HTR-8/SVneo (cell line): ENCODE measurements at places on chromosomes 11 and 22.

DNA sequence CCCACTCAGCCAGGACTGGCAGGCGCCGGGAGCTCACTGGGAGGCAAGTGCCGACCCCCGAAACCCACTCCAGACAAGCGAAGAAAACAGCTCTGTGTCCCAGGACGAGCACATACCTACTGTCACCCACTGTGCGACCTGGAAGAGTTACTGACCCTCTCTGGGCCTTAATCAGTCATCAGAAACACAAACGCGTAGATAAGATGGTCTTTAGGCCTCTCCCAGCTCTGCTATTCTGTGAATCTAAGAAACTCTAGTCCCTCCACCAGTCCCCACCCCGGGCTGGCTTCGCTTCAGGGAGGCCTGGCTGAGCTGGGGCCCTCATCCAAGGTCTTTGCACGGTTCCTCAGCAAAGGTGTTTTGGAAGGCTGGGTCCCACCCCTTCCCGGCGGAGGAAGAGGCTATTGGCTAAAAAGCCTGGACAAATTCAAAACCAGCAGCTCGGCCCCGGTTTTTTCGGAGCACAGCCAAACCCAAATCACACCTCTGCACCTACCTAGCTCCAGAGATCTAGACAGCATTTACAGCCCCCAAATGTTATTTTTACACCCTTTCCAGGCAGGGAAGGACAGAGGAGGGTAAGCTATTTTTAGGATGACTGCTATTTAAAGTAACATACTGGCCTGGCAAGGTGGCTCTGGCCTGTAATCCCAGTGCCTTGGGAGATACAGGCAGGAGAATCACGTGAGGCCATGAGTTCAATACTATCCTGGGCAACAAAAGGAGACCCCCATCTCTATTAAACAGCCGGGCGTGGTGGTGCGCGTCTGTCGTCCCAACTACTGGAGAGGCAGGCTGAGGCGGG, 13.2 kb upstream of the HDHD5 start:
- DNase-seq = no peak

GRCh38 chr11:130002352-130002845, at the start of gene PRDM10:
Gene PRDM10 (minus strand): TSS chr11:130002835. CDS start chr11:129960964, 41,871 bp downstream.
- peak; percentile 81 for DNase-seq

- DNase-seq = no peak
Measured at GRCh38 chr11:96707273-96707672, 317.5 kb downstream of the JRKL start.

GRCh38 chr11:133947321-133947756, 9.4 kb downstream of the IGSF9B start:
- peak; percentile 61 for DNase-seq

DNA sequence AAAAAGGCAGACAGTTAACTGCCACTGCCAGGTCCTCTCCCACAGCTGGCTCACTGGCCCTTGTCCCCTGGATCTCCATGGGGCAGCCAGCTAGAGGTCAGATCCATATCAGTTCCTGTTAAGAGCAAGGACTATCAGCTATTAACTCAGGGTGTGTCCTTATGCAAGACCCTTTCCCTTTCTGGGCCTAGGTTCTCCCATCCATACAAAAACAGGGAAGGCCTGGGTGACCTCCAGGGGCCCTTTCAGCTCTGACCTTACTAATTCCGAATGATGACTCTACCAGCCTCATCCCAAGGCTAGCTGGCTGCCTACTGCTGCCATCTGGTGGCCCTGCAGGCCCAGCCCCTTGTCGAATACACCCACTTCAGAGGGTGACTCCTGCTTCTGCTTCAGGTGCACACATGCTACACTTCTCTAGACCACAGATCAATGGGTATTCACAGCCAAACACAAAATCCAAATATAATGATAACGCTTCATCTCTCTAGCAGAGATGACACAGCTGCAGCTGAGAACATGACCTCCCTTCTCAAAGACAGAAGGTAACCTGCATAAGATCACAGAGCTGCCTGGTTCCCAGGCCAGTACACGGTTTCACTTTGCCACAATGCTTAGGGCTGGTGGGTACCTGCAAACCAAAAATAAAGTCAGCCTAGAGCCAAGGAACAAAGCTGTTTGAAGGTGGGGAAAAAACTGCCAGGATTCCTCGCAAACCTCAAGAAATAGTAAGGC, 34.1 kb downstream of the SERGEF start:
- peak; percentile 43 for DNase-seq

GRCh38 chr22:35209203-35209602, 48.1 kb upstream of the HMGXB4 start:
- DNase-seq = no peak

GRCh38 chr22:33271390-33272161, 213.4 kb upstream of the SYN3 start:
- DNase-seq = no peak

- DNase-seq = no peak
Measured at GRCh38 chr22:27994481-27995331, 75.7 kb upstream of the PITPNB start.

GRCh38 chr11:59918987-59919589, 19.1 kb upstream of the OOSP1 start:
- DNase-seq = peak; percentile 7

DNA sequence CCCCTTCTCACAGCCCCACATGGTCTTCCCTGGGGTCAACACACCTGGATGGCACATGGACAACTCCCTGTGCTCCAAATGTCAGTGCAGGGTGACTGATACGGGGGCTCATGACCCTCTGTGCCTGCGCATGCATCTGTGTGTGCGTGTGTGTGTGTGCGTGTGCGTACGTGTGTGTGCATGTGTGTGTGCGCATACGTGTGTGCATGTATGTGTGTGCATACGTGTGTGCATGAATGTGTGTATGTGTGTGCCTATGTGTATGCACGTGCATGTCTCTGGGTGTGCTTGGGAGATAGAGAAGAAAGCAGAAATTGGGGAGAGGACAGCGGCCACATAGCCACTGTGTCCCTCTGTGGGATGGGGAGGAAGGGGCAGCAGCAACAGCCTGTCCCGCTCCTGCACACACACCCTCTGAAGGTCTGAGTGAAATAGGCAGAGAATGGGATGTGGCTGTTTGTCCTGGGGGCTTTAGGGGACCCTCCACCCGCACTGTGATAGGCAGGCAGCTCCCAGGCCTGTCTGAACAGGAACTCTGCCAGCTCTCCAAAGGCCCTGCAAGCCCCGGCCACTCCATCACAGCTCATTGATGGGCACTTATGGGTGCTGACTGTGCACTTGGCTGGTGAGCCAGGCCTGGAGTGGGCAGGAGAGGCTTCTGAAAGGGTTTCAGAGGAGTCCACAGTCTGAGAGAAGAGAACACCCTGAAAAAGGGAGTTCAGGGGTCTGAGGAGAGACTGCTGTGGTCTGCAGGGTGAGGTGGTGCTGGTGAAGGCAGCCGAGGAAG, 28.7 kb upstream of the PICK1 start:
- no peak for DNase-seq

DNA sequence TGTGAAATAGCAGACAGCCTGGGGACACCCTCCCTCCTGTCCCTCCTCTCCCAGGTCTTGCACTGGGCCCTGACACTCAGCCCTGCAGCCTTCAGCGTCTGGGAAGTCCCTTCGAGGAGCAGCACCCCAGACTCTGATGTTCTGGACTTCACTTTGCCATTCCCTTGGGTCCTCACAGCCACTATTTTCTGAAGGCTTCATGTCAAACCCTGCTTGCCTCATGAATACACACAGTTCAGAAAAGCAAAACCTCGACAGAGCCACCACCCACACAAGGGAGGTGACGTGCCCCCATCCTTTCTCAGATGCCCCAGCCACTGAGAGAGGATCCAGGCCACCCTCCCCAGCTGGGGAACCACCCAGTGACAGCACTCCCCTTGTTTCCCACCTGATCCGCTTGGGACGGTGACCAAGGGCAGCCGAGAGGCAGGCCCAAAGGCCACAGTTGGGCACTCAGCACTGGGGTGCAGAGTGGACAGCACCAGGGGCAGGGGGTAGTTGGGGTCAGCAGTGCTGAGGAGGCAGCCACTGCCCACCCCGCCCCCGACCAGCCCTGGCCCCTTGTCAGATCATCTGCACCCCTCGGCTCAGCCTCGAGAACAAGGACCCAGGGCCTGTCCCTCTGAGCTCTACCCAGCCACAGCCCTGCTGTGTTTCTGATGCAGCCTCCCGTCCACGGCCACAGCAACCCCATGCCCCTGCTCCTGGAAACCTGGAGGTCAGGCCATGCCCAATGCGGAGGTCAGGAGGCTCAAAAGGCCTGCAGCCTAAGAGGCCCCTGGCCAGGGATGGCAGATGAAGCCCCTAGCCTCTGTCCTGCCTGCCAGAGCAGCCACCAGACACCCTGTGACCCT, 3.1 kb upstream of the TNNT3 start:
- DNase-seq = no peak

DNA sequence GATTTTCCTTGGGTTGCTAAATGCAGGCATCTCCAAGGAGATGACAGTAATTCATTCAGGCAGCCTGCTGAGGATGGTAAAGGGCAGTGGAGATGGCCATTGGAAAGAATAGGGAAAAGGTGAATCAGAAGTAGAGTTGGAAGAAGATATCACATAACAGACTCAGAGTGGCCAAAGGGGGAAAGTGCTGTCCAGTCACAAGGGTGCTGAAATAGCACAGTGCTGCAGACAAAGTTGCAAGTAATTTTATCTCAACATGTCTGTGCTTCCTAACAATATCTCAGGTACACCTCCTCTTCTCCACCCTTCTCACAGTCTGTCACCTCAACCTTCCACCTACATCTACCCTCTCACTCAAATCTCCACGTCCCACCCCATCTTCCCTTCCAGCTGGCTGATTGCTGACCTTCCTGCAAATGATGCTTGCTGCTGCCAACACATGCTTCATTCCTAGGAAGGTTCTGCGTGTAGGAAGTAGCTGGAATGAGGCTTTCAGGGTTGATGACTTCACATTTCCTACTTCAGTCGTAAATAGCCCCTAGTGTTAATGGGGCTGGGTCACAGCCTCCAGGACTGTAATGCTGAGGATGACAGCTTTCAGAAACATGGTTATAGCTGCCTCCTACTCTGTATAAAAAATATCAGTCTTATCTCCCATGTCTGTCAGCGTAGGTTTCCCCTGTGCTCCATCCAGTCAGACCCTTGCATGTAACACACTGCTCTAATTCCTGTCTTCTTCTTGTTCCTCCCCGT, 123.9 kb downstream of the CTNND1 start:
- DNase-seq = no peak

DNA sequence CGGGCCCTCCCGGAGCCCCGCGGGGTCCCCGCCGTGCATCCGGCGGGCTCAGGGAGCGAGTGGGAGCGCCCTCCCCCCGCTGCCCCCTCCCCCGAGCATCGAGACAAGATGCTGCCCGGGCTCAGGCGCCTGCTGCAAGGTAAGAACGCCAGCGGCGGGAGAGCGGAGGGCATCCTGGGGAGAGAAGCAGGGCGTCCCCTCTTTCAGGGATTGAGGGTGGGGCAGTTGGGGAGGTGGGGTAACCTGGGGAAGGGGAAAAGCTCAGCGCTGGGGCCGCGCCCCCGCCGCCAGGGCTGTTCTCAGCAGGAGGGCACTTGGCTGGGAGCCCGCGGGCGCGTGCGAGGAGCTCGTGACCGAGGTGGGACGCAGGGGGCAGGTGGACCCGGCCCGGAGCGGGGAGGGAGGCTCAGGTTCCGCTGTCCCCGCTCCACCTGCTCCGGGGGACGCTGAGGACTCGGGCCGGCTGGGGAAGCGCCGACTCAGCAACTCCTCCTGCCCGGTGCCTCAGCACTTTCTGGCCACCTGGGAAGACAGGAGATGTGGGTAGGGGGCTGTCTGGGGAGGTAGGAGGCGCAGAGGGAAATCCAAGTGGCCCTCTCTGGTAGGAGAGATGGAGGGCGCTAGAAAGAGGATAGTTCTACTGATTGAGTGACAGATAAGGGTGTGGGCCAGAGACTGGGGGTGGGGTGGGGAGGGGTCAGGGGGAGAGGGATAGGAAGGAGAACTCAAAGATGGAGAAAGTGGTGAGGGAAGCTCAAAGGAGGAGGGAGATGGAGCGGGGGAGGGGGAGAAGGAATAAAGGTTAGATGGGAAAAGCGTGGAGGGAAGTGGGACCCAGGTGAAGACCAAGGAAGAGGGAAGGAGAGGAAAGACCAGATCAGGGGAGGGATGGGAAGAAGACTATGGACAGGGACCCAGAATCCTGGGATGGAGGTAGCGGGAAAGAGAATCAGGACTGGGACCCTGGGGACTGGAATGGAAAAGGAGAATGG, 726 bp downstream of the RTN4RL2 start:
- DNase-seq = no peak

- no peak for DNase-seq
Measured at GRCh38 chr22:25451480-25452114, 112.9 kb upstream of the GRK3 start.

- no peak for DNase-seq
Measured at GRCh38 chr11:118216621-118217481, 8.0 kb downstream of the JAML start.

GRCh38 chr22:50144005-50144614, 26.4 kb upstream of the PANX2 start:
- DNase-seq = no peak

DNA sequence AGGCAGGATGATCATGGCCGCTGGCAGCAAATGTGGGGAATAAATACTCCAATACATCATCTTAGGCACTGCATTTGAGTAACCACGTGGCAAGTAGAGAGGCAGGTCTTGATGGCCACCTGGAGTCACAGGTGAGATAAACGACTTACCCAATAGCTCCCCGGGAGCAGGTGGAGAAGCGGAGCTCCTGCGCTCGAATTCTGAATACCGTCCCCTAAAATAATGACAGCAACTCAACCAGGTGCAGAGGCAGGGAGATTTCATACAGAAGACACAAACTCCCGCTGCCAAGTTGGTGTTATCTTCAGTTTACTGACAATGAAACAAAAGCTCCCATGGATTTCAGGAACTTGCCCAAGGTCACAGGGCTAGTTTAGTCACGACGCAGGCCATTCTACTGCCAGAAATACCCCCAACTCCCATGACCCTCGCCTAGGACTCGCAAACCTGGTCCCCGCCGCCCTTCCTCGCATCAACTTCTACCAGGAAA, 437 bp downstream of the SLC43A3 start:
- DNase-seq = no peak
